ENCODE measurements at places on chromosomes 2 and 18.

DNA sequence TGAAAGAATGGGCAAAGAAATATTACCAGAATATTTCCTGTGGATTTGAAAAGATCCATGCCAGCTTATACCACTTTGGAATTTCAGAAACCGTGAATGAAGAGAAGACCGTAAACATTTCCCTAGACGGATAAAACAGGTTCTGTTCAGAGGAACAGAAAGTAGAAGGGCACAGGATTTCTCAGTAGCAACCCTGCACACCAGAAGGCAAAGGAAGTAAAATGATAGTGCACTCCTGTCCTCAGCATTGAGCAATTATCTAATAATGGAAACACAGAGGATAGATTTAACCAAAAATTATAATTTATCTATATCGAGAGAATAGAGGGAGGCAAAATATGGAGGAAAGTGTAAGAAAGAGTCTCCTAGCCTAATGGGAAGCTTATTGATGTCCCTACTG, 87.0 kb upstream of the ITGA6 start:
- no peak for DNase-seq

- no peak for DNase-seq
Observed at GRCh38 chr2:176453784-176454183, 184.5 kb downstream of the MTX2 start.

- DNase-seq = no peak
Observed at GRCh38 chr2:155099784-155100183, 401.3 kb downstream of the KCNJ3 start.

DNA sequence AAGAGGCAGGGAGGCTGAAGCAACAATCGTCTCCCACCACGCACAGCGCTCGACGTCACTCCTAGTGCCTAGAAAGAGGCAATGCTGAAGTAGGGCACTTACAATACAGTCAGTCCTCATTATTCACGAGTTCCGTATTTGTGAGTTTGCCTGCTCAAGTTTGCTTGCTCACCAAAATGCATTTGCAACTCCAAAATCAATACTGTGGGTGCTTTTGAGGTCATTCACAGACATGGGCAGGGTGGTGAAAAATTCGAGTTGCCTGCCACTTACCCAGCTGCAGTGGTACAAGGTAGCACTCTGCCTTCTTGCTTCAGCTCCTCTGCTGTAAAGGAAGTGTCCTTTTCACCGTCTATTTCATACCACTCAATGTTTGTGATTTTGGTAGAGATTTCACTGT, 113.7 kb upstream of the NCK2 start:
- DNase-seq = no peak

- no peak for DNase-seq
Observed at GRCh38 chr2:220940646-220941045, 631.5 kb downstream of the EPHA4 start.

GRCh38 chr2:19569300-19569791, 210.9 kb upstream of the OSR1 start:
- no peak for DNase-seq

GRCh38 chr2:144332356-144333142, 187.4 kb downstream of the ZEB2 start:
- DNase-seq = peak; percentile 73

DNA sequence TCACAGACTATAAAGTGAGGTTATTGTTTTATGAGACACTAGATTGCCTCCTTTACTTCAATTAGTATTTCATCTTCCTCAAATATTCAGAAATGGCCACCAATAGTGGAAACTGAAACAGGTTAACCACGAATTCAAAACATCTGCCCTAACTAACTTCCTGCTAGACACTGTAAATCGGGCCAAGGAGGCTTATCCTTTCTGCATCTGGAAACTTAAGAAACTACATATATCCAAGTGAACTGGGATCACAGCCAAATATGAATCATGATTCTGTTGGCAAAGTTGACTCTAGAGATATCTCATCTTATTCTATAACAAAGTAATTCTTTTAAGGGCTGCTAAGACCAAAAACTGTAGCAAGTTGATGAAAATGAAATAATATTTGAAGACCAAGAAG, 136.6 kb upstream of the ZC3H15 start:
- peak; percentile 75 for DNase-seq

DNA sequence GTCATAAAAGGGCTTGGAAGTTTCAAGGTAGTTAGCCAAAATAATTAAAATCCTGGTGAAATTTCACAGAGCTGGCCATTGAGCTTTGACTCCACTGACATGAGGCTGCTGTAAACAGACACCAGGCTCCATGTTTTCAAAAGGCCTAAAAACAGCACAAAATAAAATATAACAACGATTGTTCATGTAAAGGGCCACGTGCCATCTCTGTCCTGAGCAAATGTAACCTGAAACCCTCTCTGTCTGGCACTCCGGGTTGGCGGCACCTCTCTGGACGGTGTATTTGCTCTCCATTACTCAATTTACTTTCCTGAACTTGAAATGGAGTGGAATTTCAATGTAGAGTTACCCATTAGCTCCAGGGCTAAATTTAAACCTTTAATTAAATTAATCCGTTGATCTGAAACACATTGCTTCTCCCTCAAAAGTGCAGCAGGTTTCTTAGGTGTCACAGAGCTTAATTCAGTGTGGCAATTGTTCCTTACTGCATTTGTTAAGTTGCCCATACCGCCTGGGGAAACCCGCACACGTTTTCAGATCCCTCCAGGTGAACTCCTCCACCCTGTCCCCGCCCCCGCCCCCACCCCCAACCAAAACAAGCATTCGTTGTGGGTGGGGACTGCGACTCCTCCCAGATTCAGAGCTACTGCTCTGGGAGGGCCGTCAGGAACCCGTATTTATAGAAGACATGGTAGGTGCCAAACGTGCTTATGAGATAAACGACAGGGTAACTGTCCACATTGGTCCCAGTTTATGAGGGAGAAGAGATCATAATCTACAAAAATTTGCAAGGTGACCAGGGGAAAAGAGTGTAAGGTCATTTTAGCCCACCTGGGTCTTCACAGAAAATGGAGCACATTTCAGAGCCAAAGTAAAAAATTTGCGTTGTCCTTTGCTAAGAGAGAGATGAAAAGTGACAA, 1.2 kb upstream of the CABLES1 start:
- DNase-seq = no peak

DNA sequence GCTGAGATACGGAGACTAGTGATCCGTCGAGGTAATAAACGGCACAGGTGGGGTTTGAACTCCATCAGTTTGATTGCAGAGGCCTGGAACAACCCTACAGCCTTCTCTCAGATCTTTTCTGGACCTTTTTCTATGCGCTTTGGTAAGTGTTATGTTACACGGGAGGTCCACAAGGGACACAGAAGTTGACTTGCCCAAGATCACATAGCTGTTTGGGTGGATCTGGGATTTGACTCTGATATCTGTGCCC, 1.1 kb upstream of the DNPEP start:
- no peak for DNase-seq
